ENCODE measurements at places on chromosomes 7 and 10. TPM values are rescaled to one million over a fixed set of nuclear protein-coding genes. Genes with fewer than 3 reads are reported as not detected.

GRCh38 chr7:101162551-101163278, 2.7 kb downstream of the VGF start:
- no peak for DNase-seq

- DNase-seq = no peak
Measured at GRCh38 chr10:18268005-18268404, 127.8 kb downstream of the CACNB2 start.

GRCh38 chr10:11746883-11747539, 4.8 kb downstream of the ECHDC3 start:
- no peak for DNase-seq

GRCh38 chr10:133160826-133161471, 930 bp downstream of the KNDC1 start:
- no peak for DNase-seq

DNA sequence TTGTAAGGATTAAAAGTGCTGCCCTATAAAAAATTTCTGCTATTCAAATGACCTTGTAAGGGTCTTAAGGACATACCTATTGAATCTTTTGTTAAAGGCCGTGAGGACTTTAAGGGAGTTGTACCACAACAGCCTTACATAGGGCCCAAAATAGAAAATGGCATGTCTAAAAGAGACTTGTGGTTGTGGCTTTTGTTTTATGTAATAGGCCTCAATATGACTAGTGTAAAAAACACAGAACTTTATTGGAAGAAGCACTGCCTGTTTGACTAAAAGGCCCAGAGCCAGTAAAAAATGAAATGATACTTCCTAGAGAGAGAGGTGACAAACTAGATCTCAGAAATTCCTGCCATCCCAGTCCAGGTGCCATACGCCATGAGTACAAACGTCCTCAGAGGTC, 286.6 kb downstream of the SEMA3D start:
- no peak for DNase-seq

GRCh38 chr7:43679210-43680068, 49.9 kb downstream of the COA1 start:
- no peak for DNase-seq

DNA sequence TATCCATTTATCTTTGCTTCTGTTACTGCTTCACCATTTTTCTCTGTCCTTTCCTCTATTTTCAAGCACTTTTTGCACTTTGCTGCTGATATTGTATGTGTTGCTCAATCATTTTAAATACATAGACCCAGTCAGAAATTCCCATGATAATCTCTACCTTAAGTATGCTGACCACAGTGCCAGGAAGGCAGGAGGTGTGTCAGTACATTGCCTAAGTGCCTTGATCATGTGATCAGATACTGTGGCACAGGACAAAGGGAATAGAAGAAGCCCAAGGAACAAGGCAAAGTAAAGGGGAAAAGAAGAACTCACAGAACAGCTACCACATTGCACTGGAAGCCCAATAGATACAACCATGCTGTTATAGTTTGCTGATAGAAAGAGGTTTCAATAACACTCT, 53.7 kb upstream of the CD36 start:
- DNase-seq = no peak

DNA sequence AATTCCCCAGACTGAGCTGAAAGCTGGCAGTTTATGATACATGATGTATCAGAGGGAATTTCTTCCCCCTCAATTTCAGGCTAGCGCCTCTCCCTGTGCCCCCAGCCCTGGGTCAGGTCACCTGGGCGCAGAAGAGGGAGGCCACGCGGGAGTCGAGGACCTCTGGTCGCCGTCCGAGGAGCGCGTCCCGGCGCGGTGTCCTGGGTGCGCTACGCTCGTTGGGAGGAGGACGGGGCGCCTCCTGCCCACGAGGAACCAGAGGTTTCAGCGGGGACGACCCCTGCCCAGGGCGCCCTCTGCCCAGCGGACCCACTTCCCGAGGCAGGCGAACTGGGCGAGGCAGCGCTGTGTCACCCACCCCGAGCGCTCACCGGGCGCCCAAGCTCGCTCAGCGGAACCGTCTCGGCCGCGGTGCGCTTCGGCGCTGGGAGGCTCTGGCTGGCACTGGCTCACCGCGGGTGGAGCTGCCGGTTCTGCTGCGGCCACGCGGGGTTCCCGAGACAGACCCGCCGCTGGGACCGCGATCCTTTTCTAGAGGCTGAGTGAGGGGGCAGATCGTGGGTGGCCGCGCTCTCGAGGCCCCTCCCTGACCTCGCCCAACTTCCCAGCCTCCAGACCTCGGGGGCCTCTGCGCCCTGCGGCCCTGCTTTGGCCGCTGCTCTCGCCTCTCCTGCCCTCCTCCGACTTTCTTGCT, at the start of gene FAM237B:
TSS of gene FAM237B (minus strand) at position 504 of the 694 bp plus-strand sequence. CDS start 1,556 bp downstream, outside the sequence.
- no peak for DNase-seq

GRCh38 chr7:25926891-25927625, 224.9 kb upstream of the NFE2L3 start:
- no peak for DNase-seq

DNA sequence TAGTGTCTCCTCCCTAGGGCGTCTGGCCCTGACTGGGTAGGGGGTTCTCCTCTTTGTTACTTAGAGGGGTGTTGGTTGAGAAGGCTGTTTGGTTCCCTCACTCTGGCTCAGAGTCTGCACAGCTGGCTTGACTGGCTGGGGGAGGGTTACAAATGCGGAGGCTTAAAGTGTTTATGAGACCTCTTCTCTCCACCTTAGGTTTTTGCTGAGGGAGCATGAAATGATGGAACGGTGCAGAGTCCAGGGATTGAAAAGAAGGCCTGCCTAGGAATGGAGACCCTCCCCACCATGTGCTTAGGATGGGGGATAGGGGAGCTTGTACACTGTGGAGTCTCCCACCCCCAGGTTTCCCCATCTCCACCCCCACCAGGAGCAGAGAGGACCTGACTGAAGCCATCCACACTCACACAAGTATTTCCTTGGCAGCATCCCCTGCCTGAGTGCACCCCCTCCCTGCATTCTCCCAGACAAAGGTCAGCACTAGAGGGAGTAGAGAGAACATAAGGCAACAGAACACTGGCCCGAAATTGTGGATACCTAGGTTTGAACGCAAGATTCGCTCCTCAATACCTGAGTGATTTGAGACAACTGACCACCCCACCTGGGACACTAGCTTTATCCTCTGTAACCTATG, 1.7 kb upstream of the LDB1 start:
- no peak for DNase-seq

- no peak for DNase-seq
Measured at GRCh38 chr10:18886102-18886501, 162.5 kb upstream of the MALRD1 start.

GRCh38 chr7:20927976-20928375, 141.3 kb upstream of the SP8 start:
- no peak for DNase-seq

GRCh38 chr7:24200407-24200966, 83.5 kb upstream of the NPY start:
- DNase-seq = no peak

DNA sequence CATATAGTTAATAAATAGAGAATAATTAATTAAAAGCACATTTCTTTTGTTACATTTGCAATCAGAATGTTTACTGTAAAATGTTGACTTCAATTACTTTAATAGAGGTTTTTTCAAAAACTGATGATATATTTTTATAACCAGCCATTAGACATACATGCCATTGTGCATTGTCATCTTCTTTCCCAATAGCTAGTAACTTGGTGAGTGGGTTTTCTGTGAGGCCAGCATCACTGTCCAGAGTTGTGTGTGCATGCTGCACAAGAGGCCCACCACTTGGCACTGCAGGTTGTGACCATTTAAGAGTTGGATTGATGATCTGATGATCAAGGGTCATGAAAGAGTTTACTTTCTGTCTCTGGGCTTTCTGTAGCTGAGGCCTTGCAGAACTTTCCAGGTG, 46.5 kb downstream of the TFEC start:
- no peak for DNase-seq

DNA sequence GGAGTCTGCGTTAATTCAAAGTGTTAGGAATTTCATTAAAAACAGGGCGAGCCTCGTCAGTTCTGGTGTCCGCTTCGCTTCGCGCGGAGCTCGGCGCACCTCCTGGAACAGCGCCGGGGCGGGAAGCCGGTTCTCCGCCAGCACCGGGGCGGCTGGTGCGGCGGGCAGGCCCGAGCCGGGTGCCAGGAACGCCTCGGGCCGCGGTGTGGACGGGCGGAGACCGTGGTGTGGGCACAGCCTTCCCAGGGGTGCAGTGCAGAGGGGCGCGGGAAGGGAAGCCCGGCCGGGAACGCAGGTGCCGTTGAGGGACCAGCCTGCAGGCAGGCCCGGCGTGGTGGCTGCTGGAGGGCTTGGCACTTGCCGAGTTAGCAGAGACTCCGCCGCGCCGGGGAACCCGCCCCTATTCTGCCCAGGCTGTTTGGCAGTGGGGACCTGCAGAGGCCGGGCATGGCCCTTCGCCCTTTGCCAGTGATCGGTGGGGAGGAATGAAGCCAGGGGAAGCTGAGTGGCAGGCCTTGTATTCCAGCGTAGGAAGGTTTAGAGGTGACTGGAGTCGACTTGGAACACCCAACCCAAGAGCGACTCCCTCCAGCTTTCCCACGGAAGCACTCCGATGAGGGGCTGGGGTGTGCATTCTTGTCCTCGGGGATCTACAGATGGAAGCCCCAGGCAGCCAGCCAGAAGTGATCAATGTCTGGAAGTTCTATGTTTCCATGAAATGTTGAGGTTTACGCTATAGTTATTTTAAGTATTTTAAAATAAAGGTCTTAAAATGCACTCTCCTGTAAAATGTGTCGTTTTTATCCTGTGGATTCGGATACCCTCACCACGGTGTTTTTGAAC, 945 bp upstream of the RHEB start:
- DNase-seq = peak; percentile 32

- no peak for DNase-seq
Measured at GRCh38 chr10:94459385-94459784, 57.0 kb downstream of the TBC1D12 start.

GRCh38 chr7:149217570-149217969, 21.9 kb upstream of the ZNF212 start:
- DNase-seq = no peak

DNA sequence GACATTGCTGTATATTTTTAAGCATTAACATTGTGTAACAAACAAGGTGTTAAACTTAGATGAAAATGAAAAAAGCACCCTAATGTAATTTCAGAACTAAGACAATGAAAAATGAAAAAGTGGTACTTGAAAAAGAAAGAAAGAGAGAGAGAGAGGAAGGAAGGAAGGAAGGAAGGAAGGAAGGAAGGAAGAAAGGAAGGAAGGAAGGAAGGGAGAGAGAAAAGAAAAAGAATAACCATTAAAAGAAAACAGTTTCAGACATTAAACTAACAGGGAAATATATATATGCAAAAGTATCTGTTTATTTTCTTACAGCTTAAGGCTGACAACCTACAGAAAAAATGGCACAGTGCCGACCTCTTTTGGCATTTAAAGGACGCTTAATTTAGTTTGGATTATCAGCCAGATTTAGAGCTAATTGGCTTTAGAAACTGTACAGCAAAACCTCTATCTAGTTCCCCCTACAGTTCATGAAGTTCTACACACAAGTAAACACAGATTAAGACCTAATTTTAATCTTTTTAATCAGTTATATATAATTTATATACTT, 13.8 kb downstream of the MTERF1 start:
- DNase-seq = no peak

GRCh38 chr10:76033457-76034196, 602.2 kb downstream of the LRMDA start:
- no peak for DNase-seq

GRCh38 chr7:141495057-141495456, 56.2 kb upstream of the AGK start:
- DNase-seq = no peak

DNA sequence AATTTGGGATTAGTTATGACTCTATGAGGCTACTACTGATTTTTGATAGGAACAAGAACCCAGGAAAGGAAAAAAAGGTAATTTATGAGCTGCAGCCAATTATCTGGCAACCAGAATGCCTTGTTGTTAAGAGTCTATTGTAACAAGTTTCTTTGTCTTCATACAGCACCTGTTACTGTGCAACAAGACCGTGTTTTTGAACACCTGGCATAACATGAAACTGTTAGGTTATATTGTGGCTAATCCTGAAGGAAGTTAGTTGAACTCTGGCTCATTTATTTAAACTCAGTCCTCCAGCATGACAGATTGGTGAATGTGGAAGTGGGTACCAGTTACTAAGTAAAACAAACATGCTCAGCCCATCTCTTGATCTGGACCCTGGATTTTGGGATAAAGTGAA, 33.0 kb downstream of the RALA start:
- DNase-seq = no peak

GRCh38 chr10:72525689-72526088, 100.2 kb downstream of the MICU1 start:
- no peak for DNase-seq

DNA sequence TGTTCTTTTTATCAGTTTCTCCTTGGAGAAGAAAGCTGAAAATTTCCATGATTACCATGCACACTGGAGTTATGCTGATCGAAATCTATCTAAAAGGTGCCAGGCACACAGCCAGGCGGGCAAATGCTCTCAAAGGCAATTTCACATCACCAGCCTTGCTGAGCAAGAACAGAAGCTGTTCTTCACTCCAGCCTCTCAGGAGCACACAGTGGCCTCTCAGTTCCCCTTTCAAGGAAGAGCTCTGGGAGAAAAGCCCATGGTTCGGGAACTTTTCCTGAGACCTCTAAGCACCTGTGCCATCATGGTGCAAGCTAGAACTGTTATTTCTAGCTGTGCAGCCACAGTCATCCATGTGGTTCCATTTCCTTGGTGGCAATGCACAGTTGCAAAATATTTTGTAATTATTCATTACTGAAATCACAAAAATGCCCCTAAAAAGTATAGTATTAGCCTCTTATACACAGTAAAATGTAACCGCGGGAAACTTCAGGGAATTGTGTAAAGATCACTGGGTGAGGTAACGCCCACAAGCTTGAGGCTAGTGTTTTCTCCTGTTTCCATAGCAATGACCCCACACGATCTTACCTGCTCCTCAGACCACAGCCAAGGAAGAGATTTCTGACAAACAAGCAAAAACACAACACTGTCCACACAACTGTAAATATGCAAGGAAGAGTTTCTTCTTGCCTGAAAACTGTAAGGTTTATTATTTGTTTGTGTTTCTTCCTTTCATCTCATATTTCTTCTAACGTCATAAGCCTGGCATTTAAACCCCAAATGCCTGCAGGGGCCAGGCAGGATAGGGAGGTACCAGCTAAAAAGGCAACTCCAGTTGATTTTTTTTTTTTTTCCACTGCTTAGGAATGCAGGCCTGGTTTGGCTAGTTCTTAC, 121.2 kb downstream of the FAM107B start:
- DNase-seq = no peak

- no peak for DNase-seq
Measured at GRCh38 chr10:126903656-126904360, 1.4 kb upstream of the DOCK1 start.

The ANXA8L1 gene
- not detected for total RNA-seq

The IDI2 gene
- total RNA-seq = not detected

The MRLN gene
- total RNA-seq = not detected

The CPN1 gene
- not detected for total RNA-seq

The ADRA2A gene
- 19.6 TPM for total RNA-seq

The ITGA8 gene
- total RNA-seq = 3.7 TPM

The MYPN gene
- not detected for total RNA-seq

The PRSS1 gene
- not detected for total RNA-seq

The TMEM196 gene
- 18.8 TPM for total RNA-seq

The ATG9B gene
- total RNA-seq = 2.4 TPM

The SEMA3E gene
- 28.1 TPM for total RNA-seq

The SFXN2 gene
- 4.1 TPM for total RNA-seq

The SPDYE8 gene
- under 0.01 TPM for total RNA-seq

The OLAH gene
- 0.41 TPM for total RNA-seq

The CYP3A7 gene
- total RNA-seq = not detected

The CREB5 gene
- 4.5 TPM for total RNA-seq

The ZCCHC24 gene
- 4.1 TPM for total RNA-seq

The GPR37 gene
- total RNA-seq = 39.1 TPM

The MMP21 gene
- total RNA-seq = 0.41 TPM

The HTR7 gene
- total RNA-seq = 14.3 TPM
